ENCODE measurements at places on chromosomes 4 and X.

- DNase-seq: no peak
These were observed at the start of gene IGFBP7 for GRCh38 chr4:57109847-57110639. IGFBP7 (minus strand) TSS chr4:57110385; CDS start chr4:57110351, 34 bp downstream.

GRCh38 chrX:13764281-13764680 is 29.7 kb downstream of the OFD1 start:
- no peak for DNase-seq

DNA sequence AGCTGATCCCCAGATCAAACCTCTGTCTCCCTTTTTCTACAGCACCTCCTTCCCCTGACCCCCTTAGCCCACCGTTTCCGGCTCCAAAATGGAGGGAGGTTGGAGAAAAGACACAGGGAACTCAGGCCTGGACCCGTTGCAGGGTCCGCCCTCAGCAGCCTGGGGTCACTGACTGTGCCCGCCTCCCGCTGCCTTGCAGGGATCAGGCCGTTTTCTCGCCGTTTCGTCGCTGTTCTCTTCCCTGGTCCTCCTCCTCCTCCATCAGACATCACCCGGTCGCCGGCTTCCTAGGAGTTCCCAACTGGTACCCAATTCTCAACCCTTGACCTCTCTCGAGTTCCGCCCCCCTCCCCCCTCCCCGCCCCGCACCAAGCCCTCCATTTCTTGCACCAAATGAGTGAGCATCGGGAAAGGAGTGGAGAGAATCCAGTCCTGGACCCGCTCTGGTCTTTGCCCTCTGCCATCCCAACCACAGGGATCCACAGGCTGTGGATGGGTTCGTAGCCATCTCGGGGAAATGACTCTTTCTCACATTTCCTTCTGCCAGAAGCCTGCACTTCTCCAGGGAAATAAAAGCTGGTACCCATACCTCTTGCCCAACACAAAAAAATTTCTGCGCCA is 493 bp downstream of the TCEAL5 start:
- no peak for DNase-seq

DNA sequence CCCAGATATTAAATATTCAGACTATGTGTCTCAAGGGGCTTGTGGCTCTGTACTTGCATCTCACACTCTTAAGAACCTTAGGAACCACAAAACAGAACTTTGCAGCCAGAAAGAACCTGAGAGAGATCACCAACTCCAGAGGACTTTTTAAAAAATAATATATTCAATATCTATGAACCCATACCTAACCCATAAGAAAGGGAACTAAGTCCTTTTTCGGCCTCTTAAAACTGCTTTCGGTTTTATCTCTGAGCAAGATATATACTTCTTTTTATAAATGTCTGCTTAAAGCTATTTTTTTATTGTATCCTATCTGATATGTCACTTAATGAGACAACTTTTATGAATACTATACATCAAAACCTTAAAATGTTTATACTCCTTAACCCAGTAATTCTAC is 10.9 kb downstream of the SMARCA1 start:
- no peak for DNase-seq

GRCh38 chr4:82624819-82625218 is 63.0 kb upstream of the TMEM150C start:
- no peak for DNase-seq

DNA sequence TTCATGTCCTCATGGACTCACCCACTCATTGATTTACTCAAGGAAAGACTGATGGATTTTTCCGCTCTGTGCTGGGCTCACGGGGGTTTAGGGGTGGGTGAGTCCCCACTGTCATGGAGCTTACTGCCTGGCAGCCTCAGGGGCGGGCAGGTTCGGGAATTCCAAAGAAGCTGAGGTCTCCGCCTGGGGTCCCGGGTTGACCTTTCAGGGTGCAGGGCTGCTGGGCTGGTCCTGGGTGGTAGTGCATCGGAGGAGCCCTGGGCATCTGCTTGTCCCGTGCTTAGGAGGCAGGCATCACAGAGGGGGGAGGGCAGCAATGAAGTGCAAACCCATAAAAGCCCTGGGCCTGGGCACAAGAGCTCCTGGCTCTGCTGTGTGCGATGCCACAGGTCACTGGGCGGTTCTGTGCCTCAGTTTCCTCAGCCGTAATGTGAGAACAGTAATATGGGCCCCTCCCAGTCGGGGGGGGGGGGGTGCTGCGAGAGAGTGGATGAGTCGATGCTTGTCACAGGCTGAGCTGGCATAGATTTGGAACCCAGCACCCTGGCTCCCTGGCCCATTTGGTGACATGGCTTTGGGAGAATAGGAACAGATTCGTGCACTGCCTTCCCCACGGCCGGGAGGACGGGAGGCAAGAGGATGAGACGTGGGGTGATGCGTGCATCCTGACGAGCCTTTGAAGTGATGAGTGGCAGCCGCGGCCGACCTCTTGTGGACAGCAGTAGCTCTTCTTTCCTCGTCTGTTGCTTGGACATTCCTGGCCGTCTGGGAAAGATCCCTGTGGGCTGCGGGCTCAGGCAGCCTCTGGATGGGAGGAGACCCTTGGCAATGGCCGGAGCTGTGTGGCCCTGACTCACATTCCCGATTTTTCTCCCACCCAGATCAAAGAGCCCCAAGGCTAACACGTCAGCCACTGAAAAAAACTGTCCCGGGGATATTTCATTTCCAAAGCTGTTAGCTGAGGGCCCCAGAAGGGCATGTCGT is 42.0 kb downstream of the PSAPL1 start:
- no peak for DNase-seq

DNA sequence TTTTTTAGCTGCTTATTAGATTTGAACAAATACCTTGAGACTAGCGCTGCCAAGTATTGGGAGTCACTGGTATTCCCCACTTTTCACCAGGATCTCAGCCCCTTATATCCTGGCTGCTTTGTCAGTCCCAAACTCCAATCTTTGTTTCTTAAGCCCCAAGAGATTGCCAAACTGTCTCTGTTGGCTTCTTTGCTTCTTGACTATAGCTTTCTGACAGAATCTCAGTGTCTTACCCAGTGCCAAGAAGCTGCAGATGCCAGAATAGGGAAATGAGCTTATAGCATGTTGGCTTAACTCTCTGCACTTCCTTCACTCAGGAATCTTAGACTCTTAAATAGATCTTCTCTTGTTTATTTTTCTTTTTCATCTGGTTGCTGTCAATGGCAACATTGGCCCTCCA is 297.5 kb upstream of the DCAF8L1 start:
- DNase-seq: no peak
